ENCODE measurements at places on chromosomes 5 and 9.

GRCh38 chr5:180831139-180832093 is 28.8 kb upstream of the MGAT1 start:
- peak; percentile 65 for DNase-seq

DNA sequence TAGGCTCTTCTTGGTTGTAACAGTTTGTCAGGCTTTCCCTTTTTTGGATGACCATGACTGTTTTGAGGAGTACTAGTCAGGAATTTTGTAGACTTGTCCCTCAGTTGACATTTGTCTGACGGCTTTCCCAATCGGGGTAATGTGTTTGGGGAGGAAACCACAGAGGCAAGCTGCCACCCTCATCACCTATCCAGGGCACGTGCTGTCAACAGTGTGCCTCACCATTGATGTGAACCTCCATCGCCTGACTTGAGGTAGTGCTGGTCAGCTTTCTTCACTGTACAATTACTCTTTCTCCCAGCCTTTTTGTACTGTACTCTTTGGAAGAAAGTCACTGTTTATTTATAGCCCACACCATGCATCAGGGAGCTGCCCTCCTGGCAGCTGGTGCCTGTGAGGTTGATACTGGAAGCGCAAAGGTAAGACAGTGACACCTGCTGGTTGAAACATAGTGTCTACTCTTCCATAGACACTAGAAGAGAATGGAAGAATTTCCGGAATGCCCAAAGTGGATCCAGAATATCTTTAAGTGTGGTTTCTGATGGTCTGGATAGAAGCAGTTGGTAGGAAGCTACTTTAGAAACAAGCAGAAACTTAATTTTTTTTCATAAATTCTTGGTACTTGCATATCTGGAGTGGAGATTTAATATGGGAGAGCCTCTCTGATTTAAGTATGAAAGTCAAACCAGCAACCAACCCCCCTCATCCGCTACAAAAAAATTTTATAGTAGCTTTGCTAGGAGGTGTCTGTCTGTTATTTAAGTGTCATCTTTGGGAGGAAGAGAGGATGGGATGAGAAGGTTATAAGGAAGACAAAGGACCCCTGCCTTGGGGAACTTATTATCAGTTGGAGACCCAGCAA is 69.3 kb downstream of the SNX30 start:
- peak; percentile 71 for DNase-seq

GRCh38 chr5:138648841-138649240 is 73.6 kb upstream of the HSPA9 start:
- no peak for DNase-seq

- DNase-seq, result no peak
Measured at GRCh38 chr5:176773408-176774035, 36.8 kb upstream of the UNC5A start.

DNA sequence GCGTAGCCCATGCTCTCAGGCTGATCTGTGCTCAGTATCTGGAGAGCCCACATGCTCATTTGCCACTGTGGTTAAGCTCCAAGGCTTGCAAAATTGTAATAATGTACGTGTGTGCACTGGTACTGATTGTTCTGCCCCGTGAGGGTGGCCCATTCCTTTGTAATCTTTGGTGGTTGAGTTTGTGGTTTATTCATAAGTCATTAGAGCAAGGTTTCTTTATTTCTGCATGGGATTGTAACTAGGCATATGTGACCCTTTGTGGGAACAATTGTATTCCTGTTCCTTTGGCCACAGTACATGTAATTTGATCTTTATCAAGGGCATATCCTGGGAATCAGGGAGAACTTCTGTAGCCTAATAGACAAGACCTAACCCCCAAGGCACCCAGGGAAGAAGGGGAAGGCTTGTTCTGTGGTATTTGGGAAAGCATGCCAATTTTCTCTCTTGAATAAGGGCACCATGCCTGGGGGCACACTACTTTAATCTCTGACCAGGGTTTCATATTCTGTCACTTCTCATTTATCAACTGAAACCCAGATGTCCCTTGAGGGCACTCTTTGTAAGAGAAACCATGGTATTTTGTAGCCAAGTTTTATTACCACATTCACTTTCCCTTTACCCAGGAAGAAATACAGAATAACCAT is 74.6 kb downstream of the NPR3 start:
- peak; percentile 52 for DNase-seq
